Stimulated activated CD8-positive, alpha-beta memory T cell treated with anti-CD3 and anti-CD28 coated beads, Interleukin-15, amount 100 ng/mL, for 4 hours (primary cell): ENCODE measurements at places on chromosomes 5 and 9.

DNA sequence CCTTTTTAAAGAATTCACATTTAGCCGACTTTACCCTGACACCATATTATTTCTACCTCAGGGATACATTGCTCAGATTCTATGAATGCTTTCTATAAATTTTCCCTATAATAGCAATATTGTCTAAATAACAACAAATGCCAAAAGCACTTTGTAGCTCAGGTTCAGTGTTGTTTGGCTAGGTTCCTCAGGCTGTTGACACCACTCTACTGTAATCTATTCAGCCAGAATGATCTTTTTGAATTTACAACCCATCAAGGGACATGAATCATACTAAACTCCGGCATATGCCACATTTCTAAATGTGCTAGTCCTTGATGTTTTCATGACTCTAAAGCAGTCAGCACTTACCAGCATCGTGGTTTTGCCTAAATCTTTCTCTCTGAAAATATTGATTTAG is 641.5 kb upstream of the CDH10 start:
- no peak for DNase-seq

GRCh38 chr5:7078101-7078500 is 317.8 kb upstream of the ADCY2 start:
- no peak for DNase-seq

- DNase-seq, result no peak
Observed at GRCh38 chr5:159912033-159912800, 4.1 kb upstream of the ADRA1B start.

DNA sequence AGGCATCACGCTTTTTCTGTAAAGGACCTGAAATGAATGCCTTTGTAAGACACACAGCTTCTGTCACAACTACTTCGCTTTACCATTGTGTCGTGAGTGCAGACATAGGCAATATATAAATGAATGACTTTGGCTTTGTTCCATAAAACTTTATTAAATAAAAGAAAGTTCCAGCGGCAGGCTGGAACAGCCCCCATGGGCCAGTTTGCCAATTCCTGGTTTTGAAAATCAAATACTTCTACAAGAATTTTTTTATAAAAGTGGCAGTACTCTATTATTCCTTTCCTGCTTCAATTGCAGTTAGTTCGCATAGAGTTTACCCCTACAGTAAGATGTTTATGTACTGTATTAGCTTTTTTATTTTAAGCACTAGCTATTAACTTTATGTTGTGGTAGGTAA is 53.7 kb downstream of the SRFBP1 start:
- no peak for DNase-seq

DNA sequence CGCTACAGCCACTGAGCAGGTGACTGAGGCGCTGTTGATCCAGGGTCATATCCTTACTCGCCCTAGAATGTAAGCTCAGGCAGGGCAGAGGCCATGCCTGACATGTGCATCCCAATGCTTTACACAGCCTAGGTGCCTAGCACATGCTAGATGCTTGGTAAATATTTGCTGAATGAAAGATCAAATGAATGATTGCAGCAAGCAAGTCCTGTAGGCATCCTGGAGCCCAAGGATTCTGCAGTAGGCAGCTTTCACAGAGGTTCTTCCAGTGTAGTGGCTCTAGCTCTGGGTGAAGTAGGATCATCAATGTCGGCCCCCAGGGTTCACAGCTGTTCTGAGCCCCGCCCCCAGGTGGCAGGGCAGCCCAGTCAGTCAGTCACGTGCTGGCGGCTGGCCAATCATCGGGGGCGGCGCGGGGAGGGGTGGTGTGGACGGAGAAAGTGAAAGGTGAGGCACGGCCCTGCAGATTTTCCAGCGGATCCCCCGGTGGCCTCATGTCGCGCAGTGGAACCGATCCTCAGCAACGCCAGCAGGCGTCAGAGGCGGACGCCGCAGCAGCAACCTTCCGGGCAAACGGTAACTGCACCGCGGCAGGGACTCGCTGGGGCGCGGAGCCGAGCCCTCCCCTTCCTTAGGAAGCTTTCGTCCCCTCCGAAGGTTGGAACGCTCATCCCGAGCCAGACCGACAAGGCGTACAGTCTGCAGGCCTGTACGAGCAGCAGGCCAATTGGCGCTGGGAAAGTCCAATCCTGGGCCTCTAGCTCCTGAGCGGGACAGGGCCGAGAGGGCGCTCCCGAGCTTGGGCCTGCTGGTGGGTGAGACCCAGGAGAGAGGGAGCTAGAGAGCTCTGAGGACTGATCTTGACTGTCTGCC is at the start of gene GALT:
Gene GALT, plus strand, starts transcription at position 465 of the 873 bp plus-strand sequence. Its CDS starts 30 bp downstream, at position 495.
- DNase-seq, result peak; percentile 92

DNA sequence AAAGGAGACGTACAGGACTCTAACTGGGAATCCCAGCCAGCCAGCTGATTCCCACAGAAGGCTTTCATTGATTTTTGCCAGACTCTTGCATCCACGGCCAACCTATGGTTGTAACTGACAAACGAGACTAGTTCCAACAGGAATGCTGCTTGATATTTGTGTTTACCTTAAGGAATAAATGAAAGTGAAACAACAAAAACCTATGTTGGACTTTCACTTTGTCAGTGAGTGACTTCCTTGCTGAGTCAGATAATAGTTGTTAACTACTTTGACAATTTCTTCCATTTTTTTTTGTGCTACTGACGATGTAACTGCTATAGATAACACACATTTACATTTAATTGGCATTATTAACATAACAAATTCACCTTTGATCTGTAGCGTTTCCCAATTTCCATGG is 63.4 kb upstream of the LRRTM2 start:
- no peak for DNase-seq

DNA sequence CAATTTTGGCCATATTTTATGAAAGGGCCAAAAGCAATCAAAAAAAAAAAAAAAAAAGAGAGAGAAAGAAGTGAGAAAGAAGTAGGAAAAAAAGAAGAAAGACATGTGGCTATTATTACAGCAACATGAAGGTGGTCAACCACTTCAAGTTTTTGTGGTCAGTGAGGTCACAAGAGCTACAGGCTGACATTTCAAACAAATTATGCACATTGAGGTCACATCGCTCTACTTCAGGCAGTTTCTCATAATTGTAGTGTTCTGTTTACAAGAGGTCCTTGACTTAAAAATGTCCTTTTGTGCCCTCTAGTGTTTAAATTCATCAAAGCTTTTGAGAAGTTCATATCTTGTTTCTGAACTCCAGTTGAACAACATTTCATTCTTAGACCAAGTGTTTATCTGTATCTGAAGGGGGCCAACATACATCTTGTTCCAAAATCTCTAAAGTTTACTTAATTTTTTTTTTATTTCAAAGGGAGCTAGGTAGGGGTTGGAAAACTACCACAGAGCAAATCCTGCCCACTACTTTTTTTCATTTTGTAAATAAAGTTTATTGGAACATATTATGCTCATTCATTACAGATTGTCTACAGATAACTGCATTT is 513.1 kb downstream of the PDE4D start:
- DNase-seq, result no peak

DNA sequence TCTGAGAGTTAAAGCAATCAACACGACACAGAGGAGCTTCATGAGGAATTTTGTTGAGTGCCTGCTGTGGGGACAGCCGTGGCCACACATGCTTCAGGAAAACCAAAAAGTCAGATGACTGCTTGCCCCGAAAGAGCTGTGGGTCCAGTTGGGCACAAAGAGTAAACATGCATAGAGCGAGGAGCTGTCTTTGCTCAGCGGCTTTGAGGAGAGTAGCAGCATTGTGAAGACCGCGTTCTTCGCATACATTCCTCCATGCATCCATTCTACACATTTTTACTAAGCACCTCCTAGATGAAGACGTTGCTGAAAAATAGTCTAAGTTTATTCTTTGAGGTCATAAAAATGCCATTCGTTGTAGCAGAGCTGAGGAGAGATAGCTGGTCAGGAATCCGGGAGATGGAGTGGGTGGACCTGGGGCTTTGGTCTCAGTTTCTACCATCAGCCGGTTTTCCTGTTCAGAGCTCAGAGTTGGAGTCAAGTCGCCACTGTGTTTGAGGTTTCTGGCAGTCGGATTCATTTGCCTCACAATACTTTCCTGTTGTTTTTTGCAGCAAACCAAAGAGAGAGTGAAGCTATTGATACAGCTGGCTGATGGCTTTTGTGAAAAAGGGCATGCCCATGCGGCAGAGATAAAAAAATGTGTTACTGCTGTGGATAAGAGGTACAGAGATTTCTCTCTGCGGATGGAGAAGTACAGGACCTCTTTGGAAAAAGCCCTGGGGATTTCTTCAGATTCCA is 194.5 kb upstream of the OTULINL start:
- DNase-seq, result no peak

GRCh38 chr5:173706700-173707099 is 90.2 kb upstream of the BOD1 start:
- DNase-seq, result no peak

- no peak for DNase-seq
Observed at GRCh38 chr9:81986051-81986450, 2.5 kb upstream of the SPATA31D1 start.

- DNase-seq, result no peak
Observed at GRCh38 chr9:23850242-23850689, 24.2 kb upstream of the ELAVL2 start.

DNA sequence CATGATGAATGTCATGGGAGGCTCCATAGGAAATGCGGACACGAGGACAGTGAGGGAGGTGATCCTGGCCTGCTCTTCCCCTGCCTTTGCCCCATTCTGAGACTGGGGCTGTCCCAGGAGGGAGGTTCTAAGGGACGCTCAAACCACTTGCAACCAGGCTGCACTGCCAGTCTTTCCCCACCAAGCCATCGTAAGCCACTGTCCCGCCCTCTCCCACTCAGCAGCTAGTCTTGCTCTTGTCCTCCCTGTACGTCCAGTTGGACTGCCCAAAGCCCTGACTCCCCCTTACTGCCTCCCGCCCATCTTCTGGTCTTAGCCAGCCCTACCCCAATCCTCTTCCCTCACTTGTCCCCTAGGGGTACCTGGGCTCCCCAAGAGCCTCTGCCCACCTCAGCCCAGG is 115.7 kb downstream of the FSTL4 start:
- DNase-seq, result no peak

GRCh38 chr5:68345171-68345570 is 129.6 kb downstream of the PIK3R1 start:
- no peak for DNase-seq

GRCh38 chr5:111132731-111133435 is 40.7 kb downstream of the WDR36 start:
- DNase-seq, result no peak

DNA sequence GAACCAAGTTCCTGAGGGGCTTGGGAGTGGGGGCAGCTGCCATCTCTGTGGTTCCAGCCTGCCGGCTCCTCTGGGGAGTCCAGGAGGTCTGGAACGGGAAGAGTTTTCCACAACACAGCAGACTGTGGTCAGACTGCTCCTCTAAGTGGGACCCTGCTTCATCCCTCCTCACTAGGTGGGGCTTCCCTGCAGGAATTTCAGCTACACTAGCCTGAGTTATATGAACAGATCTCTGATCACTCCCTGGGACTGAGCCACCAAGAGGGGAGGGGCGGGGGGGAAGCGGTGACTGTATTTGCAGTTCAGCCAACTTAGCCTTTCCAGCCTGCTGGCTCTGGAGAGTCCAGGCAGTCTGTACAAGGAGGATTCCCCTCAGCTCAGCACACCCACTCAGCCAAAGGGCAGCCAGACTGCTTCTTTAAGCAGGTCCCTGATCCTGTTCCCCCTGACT is 19.4 kb downstream of the DTWD2 start:
- no peak for DNase-seq

- DNase-seq, result no peak
Observed at GRCh38 chr5:41201082-41201772, 12.1 kb downstream of the C6 start.

GRCh38 chr5:121019106-121019505 is 555.0 kb downstream of the PRR16 start:
- DNase-seq, result no peak

DNA sequence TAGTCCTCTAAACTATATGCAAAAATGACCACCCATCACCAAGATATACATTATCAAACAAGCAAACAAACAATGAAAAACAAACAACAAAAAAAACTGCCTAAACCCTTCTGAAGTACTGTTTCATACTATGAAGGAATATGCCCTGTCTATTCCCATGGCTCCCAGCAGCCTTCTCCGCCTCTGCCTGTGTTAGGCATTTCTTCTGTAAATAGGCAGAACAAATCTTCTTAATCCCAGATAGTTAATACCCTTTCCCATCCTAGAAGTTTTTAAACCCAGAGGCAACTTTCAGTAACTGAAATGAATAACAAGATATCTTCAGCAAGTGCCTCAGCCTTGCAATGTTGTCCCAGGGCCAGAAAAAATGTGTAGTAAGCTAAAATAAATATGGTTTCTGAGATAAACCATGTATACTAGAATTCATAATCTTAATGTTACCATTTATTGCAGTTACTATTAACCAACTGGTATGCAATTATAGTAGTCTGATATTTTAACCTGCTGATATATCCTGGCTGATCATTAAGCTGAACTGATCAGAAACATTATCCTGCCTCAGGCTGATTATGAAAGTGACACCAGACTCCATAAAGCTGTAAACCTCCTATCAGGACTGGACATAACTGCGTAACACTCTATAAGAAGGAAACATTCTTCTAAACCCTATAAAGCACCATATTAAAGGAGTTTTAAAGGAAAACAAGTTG is 68.5 kb downstream of the ANKRD31 start:
- no peak for DNase-seq

DNA sequence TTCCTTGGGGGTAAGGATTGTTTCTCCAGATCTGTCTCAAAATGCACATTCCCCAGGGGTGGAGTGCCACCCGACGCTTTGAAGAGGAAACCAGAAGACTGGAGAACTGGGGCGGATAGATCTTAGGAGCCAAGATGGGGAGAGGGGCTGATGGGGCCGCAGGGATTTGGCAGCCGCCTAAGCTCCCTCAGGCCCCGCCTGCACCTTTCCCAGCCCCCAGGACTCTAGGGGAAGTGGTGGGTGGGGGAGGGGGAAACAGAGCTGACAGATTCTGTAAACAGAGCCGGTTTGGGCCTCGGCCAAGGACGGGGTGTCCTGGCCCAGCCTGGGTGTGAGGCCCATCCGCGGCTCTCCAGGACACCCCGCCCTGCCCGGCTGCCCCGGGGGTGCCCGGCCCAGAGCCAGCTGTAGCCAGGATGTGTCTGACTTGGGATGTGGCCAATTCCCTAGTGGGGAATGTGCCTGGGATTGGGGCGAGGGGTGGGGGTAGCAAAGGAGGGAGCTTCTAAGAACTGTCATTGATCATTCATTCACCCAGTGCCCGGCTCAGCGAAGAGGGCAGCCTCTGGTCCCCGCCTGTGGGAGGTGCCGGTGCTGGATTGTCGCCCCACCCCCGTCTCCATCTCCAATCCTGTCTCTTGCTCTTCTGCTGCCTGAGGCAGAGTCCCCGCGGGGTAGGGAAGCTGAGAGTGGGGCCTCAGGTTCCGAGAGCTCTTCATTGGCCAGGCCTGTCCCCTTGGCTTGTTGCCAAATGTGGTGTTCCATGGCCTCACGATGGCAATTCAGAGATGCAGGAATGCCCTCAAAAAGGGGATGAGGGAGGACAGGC is 54.8 kb upstream of the CDKN2AIPNL start:
- DNase-seq, result no peak
